Renal pelvis (tissue), 12 donors: ENCODE measurements at places on chromosomes 7 and 10. TPM values are rescaled to one million over a fixed set of nuclear protein-coding genes. Genes with fewer than 3 reads are reported as not detected.

GRCh38 chr7:51139796-51140195 is 176.8 kb downstream of the COBL start:
- no peak for DNase-seq

DNA sequence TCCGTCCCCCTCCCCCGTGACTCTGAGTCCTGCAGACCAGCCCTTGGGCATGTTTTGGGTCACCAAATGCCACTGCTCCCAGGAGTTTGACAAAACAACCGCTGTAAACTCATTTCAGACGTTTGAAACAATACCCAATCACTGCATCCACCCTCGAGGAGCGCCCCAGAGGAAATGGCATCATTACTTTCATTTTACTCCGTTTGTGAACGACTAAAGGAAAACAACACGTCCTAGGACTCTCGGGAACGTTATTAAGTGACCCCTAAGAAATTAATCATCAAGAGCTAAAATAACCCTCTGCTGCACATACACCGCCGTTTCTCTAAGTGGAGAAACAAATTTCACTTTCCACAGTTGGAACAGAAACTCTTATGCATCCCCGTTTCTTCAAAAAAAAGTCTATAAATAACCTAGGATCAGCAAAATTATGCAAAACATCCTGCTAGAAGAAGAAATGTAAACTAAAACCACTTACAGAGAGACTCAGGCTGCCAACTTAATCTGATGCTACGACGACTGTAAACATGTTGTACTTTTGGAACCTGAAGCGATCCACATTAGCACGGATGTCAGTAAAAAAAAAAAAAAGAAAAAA is 109.9 kb upstream of the EFCAB10 start:
- DNase-seq, result peak; percentile 42

Gene RET
- polyA plus RNA-seq, result 25.2 TPM

DNA sequence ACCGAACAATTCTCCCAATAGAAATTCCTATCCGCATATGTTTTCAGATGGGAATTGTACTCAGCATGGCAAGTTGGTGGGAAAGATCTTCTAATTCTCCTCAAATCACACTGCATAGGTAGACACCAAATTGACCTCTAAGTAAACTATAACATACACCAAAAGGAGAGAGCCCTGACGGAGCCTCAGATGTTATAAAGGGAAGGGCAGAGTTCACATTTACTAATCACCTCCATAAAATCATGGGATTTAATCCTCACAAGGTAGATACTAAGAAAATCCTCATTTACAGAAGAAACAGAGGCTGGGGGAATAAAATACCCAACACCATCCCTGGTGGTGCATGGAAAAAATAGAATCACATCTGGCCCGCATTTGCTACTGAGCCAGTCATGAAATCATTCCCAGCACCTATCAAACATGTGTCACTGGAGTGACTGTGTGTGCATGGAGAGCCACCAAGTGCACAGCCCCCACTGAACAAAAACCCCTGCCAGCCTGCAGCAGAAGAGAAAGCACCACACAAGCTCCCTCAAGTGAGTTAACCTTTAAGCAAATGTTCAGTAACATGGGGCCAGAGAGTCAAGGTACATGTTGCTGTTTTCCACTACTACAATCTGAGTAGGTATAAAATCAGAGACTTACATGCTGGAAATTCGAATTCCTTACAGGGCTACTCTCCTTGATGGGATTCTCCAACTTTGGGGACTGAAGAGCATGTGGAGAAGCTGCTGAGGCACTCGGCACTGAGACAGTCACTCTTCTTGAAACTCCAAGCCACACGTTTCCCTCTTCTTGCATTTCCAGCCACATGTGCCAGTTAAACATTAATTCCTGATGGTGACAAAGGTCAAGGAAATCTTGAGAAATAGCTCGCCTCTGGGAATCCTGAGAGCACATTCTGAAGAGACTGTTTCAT is at the start of gene DDC:
Gene DDC (minus strand): TSS at position 766 of the 919 bp plus-strand sequence. CDS start 21,320 bp downstream, outside the sequence.
- DNase-seq, result no peak

- DNase-seq, result no peak
These were observed 207.6 kb downstream of the FRMD4A start for GRCh38 chr10:14123139-14123538.

DNA sequence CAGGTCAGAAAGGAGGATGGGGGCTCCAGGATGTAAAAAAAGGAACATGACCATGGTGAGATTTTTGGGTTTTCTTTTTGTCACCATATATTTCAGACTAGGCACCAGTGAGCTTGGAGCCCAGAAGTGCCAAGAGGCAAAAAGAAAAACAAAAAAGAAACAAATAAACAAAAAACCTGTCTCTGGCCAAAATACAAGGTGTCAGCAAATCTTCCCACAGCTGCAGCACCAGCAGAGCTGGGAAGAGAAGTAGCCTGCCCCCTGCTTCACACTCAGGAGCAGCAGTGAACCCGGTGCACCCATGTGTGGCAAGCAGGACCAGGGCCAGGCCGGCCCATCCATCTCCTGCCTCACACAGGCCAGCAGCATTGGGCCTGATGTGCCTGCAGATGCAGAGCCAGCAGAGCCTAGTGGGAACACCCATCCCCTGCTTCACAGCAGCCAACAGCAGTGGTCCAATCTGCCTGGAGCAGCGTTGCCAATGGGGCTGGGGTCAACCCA is 34.7 kb upstream of the C10orf71 start:
- DNase-seq, result no peak

DNA sequence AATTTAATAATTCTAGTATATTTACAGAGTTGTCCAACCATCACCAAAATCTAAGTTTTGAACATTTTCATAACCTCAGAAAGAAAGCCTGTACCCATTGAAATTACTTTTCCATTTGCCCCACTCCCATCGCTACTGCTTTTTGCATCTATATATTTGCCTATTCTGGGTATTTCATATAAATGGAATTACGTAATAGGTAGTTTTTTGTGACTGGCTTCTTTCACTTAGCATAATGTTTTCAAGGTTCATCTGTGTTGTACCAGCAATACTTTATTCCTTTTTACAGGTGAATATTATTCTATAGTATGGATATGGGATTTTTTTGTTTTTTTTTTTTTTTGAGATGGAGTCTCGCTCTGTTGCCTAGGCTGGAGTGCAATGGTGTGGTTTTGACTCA is 22.6 kb downstream of the KIF11 start:
- no peak for DNase-seq

- DNase-seq, result no peak
These were observed 87.2 kb downstream of the NRF1 start for GRCh38 chr7:129698516-129699418.

Gene GHRHR
- polyA plus RNA-seq, result 0.35 TPM
